Activated T-cell treated with anti-CD3 and anti-CD28 coated beads, Interleukin-2, amount 50 U/mL, for 48 hours (primary cell): ENCODE measurements at places on chromosomes 3 and 15.

GRCh38 chr15:72536506-72536905 is 62.4 kb downstream of the ARIH1 start:
- DNase-seq = no peak

DNA sequence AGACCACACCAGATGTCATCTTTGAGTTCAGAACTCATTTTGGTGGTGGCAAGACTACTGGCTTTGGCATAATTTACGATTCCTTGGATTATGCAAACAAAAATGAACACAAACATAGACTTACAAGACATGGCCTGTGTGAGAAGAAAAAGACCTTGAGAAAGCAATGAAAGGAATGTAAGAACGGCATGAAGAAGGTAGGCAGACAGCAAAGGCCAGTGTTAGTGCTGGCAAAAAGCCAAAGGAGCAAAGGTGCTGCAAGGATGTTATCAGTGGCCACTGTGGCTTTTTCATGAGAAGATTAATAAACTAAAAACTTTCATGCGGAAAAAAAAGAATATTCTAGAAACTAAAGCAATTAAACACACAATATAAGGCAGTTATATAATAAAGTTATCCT is 21.9 kb downstream of the AAGAB start:
- no peak for DNase-seq

GRCh38 chr3:42708611-42709151 is 6.1 kb upstream of the HHATL start:
- DNase-seq = no peak

DNA sequence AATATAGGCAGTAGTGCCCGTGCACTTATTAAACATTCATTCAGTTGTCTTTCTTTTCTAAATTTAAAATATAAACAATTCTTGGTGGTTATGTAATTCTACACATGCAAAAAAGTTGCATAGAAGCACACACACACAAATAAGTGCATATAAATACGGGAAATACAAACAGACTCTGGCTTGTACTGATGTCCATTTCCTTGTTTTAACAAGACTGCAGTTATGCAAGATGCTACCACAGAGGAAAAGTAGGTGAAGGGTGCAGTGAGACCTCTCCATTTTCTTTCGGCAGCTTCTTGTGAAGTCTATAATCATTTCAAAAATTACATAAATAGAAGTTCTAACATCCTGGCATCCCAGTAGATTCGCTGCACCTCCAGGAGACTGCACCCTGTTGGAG is 130.6 kb upstream of the BCL6 start:
- no peak for DNase-seq

DNA sequence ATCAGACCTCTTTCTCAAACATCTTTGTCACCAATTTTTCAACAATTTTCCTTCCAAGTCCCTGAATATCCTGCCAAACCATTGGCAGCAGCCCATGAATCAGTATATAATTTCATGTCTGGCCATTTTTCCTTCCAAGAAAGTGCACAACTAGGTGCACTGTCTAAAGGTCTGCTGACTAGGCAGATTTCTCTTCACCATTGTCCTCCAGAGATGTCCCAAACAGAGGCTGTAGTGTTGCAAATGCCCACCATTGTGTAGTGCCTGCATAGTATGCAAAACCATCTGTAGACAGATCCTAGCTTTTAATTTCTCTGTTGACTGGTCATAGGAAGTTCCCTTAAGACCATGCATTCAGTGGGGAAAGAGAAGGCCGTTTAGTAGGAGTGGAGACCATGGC is 25.0 kb upstream of the GOLGA6L2 start:
- no peak for DNase-seq

DNA sequence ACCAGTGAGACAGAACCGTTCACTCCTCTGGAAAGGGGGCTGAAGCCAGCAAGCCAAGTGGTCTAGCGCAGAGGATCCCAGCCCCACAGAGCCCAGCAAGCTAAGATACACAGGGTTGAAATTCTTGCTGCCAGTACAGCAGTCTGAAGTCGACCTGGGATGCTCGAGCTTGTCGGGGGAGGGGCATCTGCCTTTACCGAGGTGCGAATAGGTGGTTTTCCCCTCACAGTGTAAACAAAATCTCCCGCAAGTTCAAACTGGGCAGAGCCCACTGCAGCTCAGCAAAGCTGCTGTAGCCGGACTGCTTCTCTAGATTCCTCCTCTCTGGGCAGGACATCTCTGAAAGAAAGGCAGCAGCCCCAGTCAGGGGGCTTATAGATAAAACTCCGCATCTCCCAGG is 11.4 kb downstream of the CEP97 start:
- no peak for DNase-seq

DNA sequence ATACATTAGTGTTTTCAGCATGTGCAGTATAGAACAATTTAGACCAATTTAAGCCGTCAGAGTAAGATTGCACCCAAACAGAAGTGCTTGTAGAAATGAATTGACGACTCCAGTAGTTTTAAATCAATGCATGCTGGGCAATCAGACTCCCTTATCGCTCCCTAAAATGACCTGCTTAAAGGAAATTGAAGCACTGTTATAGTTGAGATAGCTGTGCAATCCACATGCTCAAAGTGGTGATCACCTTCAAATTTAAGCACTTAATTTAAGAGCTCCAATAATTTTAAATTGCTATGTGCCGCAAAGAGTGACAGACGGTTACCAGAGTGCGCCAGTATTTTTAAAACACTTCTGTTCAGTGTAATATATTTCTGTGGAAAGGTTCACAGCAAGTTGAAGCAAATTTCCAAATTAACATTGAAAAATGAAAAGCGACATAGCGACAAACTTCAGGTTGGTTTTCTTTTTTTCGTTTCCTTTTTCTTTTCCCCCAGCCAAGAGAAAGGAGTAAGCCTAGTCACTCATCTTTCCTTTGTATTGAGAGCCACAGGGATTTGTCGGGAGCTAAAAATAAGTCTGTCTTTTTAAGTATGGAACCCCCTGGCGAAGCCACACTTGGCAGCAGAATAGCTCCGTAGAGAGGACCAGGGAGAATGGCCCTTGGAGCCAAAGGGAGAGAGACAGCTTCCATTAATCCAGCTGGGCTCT is 436.4 kb upstream of the RBMS3 start:
- no peak for DNase-seq

- no peak for DNase-seq
Measured at GRCh38 chr3:183033746-183034145, 53.4 kb upstream of the DCUN1D1 start.

DNA sequence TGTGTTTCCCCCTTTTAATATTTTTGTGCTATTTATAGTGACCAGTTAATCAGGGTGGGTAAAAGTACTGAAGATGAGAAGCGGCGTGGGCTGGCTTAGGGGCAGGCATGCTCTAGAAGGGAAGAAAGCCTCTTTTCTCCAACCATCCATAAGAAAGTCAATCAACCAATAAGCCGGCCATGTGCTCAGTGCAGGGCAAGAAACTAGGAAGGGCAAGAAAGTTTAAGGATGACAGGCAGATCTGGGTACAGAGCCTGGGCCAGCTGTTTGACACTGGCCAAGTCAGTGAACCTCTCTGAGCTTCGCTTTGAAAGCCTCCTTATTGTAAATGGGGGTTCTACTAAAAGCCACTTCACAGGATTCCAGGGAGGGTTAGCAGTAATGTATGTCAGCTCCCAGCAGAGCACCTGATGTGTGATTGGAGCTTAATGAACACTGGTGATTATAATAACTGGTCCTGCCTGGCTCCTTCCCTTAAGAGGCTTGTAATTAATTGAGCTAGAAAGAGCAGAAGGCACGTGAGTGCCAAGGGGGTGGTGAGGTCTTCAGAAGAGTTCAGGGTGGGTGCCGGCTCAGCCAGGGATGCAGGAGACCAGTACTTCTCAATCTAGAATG is 5.7 kb upstream of the CHRNA3 start:
- DNase-seq = no peak

- no peak for DNase-seq
Measured at GRCh38 chr3:39410893-39411292, 4.4 kb downstream of the RPSA start.

GRCh38 chr15:68821190-68821840 is 620 bp upstream of the ANP32A start:
- DNase-seq = no peak

DNA sequence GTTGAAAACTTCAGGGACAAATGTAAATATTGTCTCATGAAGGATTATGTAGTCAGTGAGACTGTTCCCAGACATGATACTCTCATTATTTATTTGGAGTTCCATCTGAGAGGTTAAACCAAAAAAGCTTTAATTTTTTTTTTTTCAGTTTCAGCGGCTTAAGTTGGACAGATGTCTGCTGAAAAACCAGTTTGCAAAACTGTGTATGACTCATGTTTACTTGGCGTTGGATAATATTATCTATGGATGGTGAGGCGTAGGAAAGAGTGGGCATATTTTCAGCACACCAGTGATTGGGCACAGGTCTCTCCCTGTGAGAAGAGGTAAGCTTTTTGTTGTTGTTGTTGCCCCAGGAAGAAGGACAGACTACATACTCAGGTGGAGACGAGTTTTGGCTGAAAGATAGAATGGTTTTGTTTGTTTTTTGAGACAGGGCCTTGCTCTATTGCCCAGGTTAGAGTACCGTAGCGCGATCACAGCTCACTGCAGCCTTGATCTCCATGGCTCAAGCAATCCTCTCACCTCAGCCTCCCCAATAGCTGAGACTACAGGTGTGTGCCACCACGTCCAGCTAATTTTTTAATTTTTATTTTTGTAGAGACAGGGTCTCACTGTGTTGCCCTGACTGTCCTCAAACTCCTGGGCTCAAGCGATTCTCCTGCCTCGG is 16.4 kb upstream of the ANXA2 start:
- DNase-seq = no peak

DNA sequence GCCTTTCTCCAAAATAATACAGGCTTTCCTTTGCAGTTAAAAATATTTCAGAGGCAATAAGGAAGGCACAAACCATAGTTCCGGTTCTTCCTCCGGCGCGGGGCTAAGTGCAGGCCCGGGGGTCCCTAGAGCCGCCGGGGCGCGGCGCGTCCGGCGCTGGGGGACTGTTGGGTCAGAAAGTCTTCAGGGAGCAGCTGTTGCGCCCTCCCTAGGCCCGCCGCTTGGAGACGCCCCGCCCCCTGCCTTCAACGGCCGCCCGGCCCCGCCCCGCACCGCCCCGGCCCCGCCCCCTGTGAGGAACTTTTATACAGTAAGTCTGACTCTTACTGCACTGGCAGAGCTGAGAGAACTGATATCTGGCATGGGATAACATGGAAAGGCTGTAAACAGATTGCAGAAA is 283.1 kb upstream of the ARL6 start:
- no peak for DNase-seq

DNA sequence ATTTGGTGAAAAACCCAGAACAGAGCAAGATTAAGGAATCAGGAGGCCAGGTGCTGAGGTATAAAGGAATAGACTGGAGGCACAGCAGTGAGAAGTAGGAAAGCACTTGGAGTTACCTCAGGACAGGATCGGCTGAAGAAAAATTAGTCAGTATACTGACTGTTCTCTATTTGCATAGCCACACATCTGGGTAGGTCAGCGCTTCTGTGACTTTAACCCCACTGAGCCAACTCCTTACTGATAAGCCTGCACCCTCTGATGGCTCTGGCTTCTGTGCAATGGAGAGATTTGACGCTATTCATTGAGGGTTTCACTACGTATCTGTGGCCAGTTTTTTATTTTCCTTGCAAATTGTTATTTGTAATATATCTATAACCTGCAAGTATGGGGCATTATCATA is 22.3 kb downstream of the MECOM start:
- DNase-seq = no peak

- no peak for DNase-seq
Measured at GRCh38 chr15:101078669-101079323, 159.6 kb downstream of the LRRK1 start.

DNA sequence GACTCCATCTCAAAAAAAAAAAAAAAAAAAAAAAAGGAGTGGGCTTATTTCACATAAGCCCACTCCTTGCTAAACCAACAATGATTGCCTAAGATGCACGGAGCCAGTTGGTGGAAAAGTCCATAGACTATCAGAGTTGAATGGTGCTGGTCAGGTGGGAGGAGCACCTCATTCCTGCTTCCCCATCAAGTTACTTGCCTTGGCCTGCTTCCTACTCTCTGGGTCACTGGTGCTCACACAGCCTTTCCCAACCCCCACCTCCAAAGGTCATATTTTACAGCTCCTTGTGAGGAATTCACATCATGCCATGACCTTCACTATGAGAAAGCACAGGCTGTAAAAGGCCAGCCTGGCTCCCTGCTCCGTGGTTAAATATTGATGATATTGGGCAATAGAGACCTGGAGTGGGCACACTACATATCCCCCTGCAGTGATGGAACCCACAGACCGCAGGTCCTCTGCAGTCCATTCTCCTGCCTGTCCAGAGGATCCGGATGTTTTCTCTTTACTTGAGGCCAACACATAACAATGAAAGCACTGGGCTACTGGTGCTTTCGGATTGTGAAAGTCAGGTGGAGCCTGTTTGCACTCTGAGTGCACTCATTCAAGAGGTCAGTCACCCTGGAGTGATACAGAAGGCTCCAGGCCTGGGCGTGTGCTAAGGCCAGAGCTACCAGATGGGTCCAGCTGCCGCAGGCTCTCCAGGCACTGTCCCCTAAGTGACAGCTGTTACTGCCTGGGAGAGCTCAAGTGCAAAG is at the start of gene SLC51B:
TSS of gene SLC51B (plus strand) at position 664 of the 758 bp plus-strand sequence. CDS start 4,618 bp downstream, outside the sequence.
- DNase-seq = no peak

DNA sequence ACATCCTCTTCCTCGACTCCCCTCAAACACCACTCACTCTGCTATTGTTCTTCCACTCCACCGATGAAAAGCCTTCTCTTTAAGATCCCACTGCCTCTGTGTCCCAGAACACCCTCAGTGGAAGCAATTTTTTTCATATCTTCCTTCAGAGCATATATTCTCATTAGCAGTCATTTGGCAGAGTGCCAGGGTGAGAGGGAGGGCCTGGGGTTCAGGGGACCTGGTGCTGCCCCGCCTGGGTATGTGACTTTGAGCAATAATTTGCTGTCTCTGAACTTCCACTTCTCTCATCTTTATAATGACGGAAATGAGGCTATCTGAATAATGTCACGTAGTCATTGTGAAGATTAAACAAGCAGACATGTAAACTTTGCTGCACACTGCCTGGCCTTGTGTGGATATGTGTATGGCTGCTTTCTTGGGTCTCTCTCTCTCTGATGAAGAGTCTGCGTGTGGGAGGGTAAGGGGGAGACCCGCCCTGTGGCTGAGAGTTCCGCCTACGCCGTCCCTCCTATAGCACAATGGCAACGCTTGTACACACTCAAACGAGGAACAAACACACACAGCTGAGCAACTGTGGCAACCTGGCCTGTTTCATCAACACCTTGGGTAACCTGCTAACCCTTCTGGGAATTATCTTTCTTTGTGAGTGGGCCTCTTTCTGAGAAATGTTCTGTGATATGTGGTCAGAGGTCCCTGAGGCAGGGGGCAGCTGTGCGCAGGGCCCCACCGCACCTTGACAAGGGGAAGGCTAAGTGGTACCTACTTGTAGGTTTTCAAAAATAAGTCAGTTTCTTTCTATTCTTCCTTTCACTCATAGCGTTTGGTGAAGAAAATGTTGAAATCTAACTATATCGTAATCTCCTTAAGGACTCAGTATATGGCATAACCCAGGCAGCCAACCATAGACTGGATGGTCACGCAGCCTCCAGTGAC is 369.8 kb downstream of the SV2B start:
- peak; percentile 68 for DNase-seq

DNA sequence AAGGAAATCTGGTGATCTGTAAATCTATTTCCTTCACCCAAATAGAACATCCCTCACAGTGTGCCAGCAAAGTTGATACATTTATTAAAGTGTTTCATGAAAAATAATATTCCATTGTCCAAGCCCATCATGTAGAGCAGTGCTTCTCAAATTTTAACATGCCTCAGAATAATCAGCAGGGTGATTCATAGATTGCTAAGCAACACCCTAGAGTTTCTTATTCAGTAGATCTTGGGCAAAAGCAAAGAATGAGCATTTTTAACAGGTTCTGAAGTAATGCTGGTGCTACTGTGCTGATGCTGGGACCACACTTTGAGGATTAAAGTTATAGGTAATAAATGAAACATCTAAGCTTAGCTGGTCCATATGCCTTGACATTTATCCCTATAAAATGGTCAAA is 210.5 kb downstream of the ZIC4 start:
- no peak for DNase-seq
